ENCODE measurements at places on chromosomes 11 and 22. TPM values are rescaled to one million over a fixed set of nuclear protein-coding genes. Genes with fewer than 3 reads are reported as not detected.

DNA sequence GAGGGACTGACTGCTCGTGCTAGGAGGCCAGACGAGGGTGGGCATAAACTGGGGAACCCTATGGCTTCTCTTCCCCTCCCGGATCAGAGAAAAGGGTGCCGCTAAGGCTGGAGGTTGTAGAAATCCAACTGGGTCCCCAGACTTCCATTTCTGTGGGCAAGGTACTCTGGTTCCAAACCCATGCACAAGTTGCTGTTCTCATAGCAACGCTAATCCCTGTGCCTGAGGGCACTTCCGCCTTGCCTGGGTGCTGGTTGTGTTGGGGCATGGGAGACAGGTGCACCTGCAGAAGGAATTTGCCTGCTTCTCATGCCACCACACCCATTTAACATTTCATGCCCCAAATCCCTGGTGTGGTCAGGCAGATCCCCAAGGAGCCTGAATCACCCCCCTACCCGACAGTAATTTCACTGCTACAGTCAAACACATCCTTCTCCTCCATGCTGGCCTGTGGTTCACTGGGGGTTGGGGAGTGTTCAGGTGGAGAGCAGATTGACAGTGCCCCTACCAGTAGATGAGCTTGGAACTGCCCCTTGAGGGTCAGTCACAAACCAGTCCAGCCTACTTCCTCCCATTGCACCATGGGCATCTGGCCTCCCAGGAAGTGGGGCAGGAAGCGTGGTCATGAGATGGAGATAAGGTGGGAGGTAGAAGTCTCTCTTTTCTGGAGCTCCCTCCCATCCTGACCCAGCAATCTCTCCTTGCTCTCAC, 1.2 kb downstream of the C2CD2L start:
- no peak for DNase-seq

DNA sequence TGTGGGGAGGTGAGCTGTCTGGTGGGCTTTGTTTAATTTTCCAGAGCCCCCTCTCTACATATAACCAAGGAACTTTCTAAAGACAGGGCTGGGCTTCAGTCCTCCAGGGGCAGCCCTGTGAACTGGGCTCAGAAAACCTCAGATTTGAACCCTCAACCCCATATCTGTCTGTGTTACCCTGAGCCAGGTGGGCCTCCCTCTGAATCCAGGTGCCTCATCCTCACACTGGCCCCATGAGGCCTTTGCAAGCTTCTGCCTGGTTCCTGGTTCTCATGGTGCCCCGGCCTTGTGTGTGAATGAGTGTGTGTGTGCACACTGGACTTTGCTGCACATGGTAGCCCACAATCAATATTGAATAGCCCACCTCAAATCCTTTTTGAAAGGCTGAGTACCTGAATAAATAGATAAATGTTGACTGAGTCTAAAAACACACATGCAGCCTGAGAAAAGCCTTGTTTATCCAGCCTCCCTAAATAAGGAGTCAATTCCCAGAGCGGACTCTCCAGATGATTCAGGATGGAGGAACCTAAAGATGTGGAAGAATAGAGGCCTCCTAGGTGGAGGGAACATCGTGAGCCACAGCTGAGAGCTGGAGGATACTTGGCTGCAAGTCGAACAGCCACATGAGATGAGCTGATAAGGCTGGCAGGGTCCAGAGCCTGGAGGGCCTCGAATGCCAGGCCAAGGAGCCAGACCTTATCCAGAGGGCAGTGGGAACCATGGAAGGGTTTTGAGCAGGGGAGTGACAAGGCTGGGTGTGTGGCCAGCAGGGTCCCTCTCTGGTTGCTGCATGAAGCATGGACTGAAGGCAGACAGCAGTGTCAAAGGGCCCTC, 28.1 kb upstream of the P2RY2 start:
- DNase-seq: no peak

GRCh38 chr11:76455331-76455730, 10.5 kb downstream of the EMSY start:
- DNase-seq: no peak

DNA sequence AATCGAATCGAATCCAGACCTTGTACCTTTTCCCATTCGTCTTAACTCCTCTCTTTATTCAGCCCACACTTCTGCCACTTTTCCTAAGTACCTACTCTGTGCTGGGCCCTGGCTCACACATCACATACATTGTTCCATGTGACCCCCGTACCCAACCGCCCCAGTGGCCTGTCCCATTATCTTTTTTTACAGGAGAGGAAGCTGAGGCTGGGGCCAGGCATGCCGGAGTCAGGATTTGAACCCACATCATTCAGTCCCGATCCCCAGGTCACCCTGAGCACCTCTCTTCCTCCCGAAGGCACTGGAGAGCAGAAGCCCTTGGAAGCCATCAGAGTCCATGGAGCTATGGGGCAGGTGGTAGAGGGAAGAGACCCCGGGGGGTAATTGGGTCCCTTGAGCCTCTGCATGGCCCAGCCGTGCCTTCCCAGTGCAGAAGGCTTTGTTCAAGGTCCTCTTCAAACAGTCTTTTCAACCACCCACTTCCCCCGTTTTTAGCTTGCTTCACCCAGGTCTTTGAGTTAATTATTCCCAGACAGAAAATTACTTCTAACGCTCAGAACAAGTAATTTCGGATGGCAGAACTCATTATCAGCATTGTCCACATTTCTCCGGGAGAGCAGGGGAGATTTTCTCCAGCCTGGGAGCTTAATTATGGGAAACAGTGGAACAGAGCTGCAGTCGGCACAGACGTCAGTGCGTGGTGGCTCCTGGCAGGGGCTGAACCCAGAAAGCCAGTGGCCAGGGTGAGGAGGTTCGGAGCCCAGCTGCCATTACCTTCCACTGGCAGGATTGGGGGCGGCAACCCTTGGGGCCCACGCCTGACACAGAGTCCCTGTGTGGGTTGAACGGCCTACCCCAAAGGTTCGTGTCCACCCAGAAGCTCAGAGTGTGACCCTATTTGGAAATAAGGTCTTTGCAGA, 82.4 kb upstream of the RTL6 start:
- peak; percentile 44 for DNase-seq

Gene GGT1
- total RNA-seq: 4.9 TPM

GRCh38 chr11:43404406-43404805, 45.7 kb downstream of the TTC17 start:
- DNase-seq: no peak

GRCh38 chr22:17434856-17435255, 65.6 kb downstream of the CECR2 start:
- no peak for DNase-seq

GRCh38 chr11:105244160-105244825, 104.7 kb upstream of the CARD18 start:
- DNase-seq: no peak

DNA sequence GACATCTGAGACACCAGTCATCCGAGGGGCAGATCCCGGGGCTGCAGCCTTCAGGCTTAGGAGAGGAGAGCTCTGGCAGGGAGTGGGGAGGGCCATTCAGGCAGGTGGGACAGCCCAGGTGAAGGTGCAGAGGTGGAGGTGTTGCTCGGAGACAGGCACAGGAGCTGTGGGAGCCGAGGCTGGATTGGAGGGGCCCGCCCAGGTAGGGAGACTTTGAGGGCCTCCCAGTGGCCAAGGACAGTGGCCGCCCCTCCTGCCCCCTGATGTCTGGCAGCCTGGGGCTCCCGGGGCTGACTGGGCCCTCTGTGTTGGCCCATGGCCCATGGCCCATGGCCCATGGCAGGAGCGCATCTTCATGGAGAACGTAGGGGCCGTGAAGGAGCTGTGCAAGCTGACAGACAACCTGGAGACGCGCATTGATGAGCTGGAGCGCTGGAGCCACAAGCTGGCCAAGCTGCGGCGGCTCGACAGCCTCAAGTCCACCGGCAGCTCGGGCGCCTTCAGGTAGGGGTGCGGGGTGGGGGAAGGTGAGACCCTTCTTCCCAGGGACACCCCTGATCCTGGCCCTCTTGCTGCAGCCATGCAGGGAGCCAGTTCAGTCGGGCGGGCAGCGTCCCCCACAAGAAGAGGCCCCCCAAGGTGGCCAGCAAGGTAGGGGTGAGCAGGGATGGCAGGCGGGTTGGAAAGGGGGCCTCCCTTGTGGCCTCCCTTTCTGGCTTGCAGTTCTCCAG, 13.3 kb downstream of the TMEM258 start:
- no peak for DNase-seq

DNA sequence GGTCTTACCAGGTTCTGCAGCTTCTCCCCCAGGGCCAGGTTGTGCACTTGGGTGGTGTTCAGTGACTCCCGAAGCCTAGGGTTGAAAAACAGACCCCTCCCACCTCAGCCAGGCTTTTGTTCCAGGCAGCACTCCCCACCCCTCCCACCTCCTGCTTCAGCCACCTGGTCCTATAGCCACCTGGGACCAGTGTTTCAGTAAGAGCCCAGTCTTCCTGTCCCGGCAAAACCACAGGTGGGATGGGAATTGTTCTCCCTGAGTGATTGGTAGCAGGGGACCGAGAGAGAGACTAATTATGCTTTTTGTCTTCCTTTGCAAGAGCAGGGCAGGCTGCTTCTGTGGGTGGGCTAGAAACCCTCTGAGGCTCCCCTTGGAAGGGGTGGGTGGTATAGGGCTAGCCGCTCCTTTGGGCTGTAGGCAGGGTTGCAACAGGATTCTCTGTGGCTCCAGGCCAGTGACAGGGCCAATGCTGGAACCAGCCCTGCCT, 8.5 kb upstream of the NAALADL1 start:
- DNase-seq: no peak

Gene BTBD18
- total RNA-seq: not detected

Gene SMCO4
- 9.6 TPM for total RNA-seq

DNA sequence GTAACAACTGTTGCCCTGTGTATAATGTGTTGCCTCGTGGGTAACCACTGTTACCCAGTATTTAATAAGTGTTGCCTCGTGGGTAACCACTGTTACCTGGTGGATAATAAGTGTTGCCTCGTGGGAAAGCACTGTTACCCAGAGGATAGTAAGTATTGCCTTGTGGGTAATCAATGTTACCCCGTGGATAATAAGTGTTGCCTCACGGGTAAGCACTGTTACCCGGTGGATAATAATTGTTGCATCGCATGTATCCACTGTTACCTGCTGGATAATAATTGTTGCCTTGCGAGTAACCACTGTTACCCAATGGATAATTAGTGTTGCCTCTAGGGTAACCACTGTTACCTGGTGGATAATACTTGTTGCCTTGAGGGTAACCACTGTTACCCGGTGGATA, 17.1 kb upstream of the NXPE4 start:
- DNase-seq: peak; percentile 60

DNA sequence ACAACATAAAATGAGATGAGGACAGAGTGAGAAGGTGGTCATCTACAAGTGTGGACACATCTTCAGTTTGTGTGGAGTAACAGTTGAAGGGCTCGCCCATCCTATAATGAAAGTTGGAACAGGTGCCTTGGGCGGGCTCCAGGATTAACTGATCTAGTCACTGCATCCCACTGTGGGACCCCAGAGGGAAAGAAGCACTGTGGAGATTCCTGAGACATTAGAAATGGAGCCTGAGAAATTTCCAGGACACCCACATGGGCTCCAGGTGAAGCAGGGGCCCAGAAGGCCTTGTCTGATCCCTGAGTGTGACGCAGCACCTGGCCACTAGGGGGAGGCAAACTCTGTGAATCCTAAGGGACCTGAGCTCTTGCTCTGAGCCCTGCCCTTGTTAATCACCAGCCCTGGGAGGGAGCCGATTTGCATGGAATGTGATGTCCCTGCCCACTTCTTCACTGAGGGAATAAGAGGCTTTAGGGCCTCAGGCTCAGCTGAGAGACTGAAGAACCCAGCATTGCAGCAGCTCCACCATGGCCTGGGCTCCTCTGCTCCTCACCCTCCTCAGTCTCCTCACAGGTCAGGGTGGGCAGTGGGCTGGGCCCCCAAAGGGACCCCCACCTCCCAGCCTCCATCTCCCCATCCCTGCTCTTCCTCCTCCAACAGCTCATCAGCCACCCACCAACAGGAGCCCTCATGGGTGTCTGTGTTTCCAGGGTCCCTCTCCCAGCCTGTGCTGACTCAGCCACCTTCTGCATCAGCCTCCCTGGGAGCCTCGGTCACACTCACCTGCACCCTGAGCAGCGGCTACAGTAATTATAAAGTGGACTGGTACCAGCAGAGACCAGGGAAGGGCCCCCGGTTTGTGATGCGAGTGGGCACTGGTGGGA, 98.4 kb downstream of the VPREB1 start:
- DNase-seq: no peak

- no peak for DNase-seq
These were observed 8.9 kb downstream of the SLC15A3 start for GRCh38 chr11:60942970-60943565.

DNA sequence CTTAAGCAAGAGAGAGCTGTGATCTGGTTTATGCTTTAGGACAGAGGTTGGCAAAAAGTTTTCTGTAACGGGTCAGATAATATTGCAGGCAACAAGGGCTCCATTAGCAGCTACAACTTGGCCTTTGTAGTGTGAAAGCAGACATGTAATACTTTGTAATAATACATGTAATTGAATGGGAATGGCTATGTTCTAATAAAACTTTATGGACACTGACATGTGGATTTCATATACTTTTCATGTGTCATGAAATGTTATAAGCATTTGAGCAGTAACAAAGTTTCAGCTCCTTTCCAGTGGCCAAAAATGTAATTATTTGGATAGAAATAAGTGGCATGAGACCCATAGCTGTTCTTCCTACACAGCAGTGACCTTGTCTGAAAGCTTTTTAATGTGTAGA, 3.1 kb downstream of the DYNC2H1 start:
- no peak for DNase-seq

Gene IL18
- 48.6 TPM for total RNA-seq

DNA sequence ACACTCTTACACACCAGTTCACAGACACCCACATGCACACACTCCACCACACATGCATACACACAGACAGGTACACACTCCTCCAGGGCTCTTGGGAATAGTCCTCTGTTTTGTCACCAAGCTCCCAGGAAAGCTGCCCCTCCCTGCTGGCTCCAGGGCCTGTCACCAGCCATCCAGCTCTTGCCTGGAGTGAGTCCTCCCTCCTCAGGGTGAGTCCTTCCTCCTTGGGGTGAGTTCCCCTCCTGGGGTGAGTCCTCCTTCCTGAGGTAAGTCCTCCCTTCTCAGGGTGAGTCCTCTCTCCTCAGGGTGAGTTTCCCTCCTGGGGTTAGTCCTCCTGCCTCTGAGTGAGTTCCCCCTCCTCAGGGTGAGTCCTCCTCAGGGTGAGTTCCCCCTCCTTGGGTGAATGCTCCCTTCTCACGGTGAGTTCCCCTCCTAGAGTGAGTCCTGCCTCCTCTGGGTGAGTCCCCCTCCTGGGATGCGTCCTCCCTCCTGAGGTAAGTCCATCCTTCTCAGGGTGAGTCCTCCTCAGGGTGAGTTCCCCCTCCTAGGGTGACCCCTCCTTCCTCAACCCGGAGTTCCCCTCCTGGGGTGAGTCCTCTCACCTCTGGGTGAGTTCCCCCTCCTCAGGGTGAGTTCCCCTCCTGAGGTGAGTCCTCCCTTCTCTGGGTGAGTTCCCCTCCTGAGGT, 100.6 kb upstream of the FGF3 start:
- no peak for DNase-seq

Gene BRSK2
- total RNA-seq: 3.9 TPM

GRCh38 chr11:67576735-67577475, 6.7 kb upstream of the GSTP1 start:
- DNase-seq: no peak
